Activated CD8-positive, alpha-beta memory T cell treated with anti-CD3 and anti-CD28 coated beads, Interleukin-2, amount 10 ng/mL, durations not matched to agents 7 days and 5 days (primary cell): ENCODE measurements at places on chromosomes 3 and 15. TPM values are rescaled to one million over a fixed set of nuclear protein-coding genes. Genes with fewer than 3 reads are reported as not detected.

The ADIPOQ gene
- not detected for total RNA-seq

- H3K4me3 ChIP-seq, result no peak overlapping the region
- no peaks in the 10 kb centered on the region for H3K36me3 ChIP-seq
- H3K27me3 ChIP-seq, result peaks cover 9% of the 10 kb centered on the region
- DNase-seq, result no peak
- no peak overlapping the region for H3K27ac ChIP-seq
- H3K4me1 ChIP-seq, result no peaks in the 10 kb centered on the region
Observed at GRCh38 chr3:142844339-142844977, 44.4 kb downstream of the PCOLCE2 start.

The PPIP5K1 gene
- total RNA-seq, result 33.5 TPM

GRCh38 chr3:196518966-196519717 is 4.0 kb upstream of the SMCO1 start:
- H3K4me1 ChIP-seq, result no peaks in the 10 kb centered on the region
- H3K27me3 ChIP-seq, result peaks cover 2% of the 10 kb centered on the region
- no peak overlapping the region for H3K4me3 ChIP-seq
- H3K27ac ChIP-seq, result no peak overlapping the region
- peaks cover 11% of the 10 kb centered on the region for H3K36me3 ChIP-seq

DNA sequence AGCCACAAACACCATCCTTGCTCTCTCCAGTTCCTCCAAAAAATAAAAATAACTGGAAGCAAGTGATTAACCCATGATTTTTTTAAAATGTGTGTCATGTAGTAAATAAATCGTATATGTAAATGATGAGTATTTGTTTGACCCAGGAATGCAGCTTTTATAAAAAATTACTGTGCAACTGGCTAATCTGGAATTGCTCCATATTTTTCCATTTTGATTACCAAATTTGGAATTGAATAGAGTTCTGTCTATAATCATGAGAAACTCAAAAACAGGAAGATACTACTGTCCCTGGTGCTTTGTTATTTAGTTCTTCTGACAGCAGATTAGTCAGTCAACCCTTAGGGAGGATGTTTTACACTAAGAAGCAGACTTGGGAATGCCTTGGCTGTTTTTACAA is 116.2 kb downstream of the CCNL1 start:
- H3K36me3 ChIP-seq, result no peaks in the 10 kb centered on the region
- H3K27me3 ChIP-seq, result peaks cover 30% of the 10 kb centered on the region
- H3K27ac ChIP-seq, result no peak overlapping the region
- no peak overlapping the region for H3K4me3 ChIP-seq
- no peaks in the 10 kb centered on the region for H3K4me1 ChIP-seq

The AP3B2 gene
- total RNA-seq, result not detected

The ACKR4 gene
- total RNA-seq, result not detected

DNA sequence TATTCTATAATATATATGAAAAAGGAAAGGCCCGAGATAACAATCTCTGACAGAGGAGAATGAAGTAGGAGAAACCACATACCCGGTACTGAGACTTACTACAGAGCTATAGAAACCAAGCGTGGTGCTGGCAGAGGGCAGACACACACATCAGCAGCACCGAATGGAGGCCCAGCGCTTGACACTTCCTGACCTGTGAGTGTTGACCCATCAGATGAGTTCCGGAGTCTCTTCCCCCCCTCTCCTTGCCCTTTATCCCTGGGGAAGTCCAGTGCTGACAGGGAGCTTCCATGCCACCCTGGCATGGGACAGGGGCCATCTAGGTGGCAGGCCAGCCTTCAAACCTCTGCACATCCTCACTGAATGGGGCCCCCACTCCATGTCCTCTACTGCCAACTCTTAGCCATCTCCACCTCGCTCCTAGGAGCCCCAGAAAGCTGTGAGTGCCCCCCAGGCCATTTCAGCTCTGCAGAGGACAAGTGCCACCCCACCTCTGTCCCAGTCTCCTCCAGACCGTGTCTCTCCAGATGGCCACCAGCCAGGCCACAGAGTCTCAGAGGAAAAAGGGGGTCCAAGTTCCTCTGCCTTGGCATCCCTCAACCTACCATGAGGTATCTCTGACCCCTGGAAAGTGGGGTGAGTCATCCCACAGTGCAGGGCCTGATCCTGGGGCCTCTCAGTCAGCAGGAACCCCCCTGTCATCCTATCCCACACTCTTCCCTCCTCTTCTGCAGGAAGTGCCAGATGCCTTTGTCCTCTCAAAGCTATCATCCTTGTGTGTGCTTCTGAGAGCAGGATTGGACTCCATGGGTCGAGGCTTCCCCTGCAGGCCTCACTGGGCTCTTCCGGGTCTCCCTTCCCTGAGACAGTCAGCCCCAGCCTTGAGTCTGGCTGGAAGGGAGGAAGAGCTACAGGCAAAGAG is 116.5 kb upstream of the ALDH1A3 start:
- DNase-seq, result no peak
- no peaks in the 10 kb centered on the region for H3K36me3 ChIP-seq
- no peak overlapping the region for H3K27ac ChIP-seq
- no peak overlapping the region for H3K4me3 ChIP-seq

GRCh38 chr15:38224486-38224885 is 28.1 kb upstream of the SPRED1 start:
- no peak overlapping the region for H3K27ac ChIP-seq
- no peak for DNase-seq
